ENCODE measurements at places on chromosomes 6 and 20.

GRCh38 chr20:22408521-22409402 is 175.6 kb downstream of the FOXA2 start:
- no peak for DNase-seq

DNA sequence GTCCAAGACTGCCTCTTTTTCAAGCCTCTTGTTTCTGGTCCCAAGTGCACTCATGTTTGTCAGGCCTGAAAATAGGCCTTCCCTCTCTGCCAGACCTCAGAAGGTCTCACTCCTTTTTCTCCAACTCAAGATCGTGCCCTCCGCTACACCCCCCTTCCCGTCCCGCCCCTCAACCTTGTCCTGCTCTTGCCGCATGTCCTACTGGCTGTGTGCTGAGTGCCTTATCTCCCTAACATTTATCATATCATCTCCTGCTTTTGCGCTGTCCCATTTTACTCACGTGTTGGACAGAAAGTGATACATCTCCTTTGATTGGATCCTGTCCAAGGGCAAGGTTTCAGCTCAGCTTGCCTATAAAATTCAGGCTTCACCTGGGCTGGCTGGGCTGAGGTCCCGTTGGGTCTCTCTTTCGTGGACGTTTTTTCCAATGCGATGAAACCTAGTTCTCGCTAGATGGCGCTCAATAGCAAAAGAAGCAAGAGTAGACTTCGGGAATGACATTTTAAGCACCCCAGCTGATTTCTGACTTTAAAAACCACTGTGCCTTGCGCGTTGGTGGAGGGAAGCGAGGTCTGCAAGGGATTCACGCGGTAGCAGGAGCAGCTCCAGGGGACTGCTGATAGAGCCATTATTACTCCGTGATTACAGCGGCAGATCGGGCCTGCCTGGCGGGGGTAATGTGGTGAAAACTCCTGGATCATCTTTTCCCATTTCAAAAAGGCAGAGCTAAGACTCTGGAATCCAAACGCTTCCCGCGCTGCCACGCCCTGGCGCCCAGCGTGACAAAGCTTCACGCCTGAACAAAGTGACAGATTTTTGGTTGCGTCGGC is 137.6 kb downstream of the IMPG1 start:
- DNase-seq = peak; percentile 80

GRCh38 chr6:157823001-157823527 is at the start of gene SNX9:
Gene SNX9 (plus strand): TSS chr6:157823246. CDS start chr6:157823435, 189 bp downstream.
- DNase-seq = peak; percentile 40

DNA sequence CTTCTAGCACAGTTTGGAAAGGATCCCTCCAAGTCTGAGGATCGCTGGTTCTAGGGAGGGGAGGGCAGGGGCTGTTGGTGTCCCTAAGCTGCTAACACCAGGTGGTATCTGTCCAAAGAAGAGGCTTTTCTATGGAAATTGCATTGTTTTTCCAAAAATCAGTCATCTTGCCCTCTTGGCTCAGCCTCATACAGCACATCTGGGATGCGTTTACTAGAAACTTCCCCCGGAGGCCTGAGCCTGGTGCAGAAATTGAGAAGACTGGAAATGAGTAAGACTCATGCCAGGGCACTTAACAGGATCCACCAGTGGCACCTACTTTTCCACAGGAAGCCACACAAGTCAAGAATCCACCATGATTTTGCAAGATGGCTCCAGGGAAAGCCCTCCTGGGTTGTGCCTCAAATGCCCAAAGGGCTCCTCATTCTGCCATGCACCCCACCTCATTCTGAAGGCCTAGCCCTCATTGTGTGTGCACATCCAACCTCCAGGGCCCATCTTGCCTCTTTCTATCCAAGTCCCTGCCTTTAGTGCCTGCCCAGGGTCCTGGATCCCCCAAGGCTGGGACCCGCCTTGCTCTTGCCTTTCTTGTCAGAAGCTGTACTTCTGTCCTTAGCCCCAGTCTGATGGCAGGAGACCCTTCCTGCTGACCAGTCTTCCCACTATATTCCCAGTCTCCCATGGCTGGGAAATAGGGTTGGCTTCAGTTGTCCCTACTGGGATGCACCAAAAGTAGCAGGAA is 97.6 kb downstream of the MRPL14 start:
- DNase-seq = no peak

DNA sequence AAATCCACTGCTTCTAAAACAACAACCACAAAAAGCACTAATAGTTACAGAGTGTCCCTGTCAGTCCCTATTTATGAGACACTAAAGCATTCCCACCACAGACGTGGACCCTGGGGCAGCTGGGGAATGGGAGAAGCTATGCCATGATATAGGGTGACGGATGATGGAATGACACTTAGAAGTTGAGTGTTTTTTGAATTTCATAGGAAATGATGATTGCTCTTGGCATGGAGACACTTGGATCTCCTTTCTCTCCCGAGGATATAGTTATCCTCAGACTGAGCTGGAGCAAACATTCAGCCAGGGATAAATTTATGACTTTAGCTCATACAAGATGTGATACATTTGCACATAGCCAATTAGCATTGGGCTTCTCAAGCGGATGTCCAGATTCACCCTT is 151.2 kb downstream of the EDN3 start:
- no peak for DNase-seq

- DNase-seq = no peak
These were observed 2.0 kb downstream of the FOXC1 start for GRCh38 chr6:1611572-1612298.

GRCh38 chr20:33408716-33409654 is 7.7 kb upstream of the CDK5RAP1 start:
- no peak for DNase-seq

DNA sequence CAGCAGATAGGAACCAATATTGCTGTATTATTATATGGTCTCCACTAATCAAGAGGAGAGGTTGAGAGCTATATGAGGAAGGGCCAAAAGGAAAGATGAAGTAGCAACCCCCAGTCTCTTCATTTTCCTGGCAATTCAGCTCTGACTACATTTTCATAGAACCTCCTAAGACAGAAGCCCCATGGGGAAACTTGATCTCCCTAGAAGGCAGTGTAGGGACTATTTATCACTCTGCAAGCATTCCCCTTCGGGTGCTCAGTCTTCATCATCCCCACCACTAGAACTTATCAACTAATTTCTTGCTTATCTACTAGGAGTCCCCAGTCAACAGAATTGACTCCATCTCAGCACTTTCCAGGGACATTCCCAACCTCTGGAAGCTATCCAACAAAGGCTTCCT is 25.5 kb upstream of the ITCH start:
- no peak for DNase-seq

GRCh38 chr6:47663462-47664216 is 34.7 kb upstream of the ADGRF4 start:
- DNase-seq = peak; percentile 73

- peak; percentile 61 for DNase-seq
These were observed 49.4 kb upstream of the PTPN1 start for GRCh38 chr20:50460608-50461267.

DNA sequence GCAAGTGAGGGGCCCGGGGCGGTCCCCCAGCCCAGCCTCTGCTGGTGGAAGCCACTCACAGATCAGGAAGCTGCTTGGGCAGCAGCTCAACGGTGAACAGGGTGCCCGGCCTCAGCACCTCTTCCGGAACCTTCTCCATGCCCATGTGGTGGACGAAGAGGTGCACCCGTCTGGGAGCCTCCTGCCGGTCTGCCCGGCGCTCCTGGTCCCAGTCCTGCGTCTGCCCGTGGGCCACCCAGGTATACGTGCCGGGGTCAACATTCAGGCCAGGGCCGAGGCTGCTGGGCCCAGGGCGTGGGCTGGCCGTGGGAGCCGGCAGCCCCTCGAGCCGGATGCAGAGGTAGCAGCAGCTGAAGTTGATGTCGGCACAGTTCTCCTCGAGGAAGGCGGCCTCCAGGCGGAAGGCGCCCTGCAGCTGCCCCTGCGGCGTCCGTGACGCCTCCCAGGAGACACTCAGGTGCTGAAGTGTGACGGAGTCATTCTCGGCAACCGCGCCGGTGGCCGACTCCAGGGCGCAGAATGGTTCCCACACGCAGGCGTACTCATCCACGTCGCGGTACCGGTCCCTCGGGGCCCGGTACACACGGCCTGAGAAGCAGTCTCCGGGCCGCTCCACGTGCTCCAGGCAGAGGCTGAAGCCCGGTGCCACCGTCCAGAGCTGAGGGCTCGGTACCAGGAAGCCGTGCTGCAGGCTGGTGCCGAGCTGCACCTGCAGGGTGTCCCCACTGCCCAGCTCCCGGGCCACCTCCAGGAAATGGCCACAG is 8.7 kb downstream of the FNDC11 start:
- no peak for DNase-seq

GRCh38 chr20:1813101-1813529 is 82.1 kb upstream of the SIRPA start:
- no peak for DNase-seq

DNA sequence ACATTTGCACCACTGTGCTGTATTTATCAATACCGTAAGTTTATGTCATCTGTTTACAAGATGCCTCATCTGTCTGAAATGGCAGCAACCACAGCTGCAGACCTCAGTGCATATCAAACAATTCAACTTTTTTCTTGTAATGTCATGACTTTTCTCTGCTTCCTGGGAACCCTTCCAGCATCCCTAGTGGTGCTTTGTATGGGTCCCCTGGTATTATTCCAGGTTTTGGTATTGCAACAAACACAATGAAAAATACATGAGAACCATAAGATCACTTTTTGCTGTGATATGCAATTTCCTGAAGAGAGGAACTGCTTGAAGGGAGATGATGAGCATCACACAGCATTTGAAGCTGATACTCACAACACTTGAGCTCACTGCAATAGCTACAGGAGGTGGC is 12.0 kb upstream of the TXNDC5 start:
- no peak for DNase-seq
